Activated CD8-positive, alpha-beta memory T cell treated with anti-CD3 and anti-CD28 coated beads, Interleukin-2, amount 50 U/mL, for 4 hours (primary cell): ENCODE measurements at places on chromosomes 3 and 15.
A peak's percentile ranks its signal among the peaks of the same experiment; 100 is the strongest.

DNA sequence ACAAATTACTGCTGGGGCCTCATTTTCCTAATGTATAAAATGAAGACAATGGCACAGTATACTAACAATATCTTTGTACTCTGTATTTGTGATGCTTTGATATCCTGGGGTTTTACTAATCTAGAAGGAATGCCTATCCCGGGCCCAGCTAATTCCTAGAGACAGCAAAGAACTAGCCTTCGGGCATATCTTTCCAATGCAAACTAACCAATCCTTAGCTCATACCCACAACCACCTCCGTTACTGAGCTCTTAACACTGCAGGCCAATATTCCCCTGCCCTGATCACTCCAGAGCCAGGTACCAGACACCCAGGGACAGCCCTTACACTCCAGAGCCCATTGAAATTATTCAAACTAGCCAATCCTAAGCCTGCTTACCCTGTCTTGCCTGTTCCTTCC lies 309.0 kb downstream of the ULK4 start:
- DNase-seq, result no peak

GRCh38 chr3:133303430-133303829 lies 96.4 kb upstream of the BFSP2 start:
- DNase-seq, result no peak

DNA sequence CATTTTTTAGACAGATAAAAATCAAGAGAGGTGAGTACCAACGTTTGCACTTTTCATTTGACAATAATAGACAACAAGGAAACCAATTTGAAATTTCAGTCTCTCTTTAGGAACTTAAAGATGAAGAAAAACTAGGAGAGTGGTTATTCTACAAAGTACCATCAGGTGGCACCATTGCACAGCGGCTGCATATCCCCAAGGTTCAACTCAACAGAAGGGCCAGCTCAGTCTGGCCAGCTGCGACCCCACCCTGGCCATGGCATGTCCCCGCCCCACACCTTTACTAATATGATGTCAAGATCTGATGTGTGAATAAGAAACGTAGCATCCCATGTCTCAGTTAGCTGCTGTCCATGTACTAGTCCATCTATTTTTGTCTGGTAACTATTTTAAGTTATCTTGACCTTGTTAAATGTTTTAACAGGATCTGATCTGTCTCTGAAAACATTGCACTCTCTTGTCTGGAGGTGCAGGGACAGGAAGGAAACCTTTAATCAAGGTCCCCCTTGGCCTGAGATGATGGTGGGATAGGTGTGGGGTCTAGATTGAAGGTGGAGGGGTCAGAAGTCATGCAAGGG lies 35.5 kb upstream of the CGNL1 start:
- DNase-seq, result no peak

DNA sequence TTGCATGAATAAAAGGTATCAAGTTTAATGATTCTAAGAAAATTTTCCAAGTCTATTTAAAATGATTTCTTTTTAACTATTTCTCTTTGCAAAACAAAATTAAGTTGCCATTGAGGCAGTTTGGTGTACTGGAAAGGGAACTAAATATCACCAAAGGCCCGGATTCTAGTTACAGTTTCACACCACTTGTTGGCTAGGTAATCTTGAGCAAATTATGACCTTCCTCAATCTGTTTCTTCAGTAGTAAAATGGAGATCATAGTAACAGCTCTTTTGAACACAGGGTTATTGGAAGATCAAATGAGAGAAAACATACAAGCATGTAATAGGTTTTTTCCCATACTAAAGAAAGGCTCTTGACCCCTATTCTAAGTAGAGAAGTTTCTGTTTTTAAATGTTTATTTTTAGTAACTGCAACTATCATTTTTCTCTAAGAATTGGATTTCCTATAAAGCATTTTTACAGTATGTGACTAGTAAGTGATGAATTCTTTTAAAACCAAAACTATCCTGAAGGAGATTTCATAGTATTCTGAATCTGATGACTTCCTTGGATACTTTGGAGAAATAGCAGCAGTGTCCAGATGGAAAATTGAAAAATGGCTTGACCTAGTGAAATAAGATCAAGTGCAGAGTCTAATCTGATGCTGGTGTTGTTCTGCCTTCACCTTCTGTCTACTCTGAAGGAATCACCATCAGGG lies 15.7 kb downstream of the SCAANT1 start:
- no peak for DNase-seq

GRCh38 chr3:149638228-149639092 lies 19.4 kb downstream of the WWTR1 start:
- no peak for DNase-seq

GRCh38 chr3:196842567-196843434 lies 24.9 kb upstream of the SENP5 start:
- DNase-seq, result no peak

DNA sequence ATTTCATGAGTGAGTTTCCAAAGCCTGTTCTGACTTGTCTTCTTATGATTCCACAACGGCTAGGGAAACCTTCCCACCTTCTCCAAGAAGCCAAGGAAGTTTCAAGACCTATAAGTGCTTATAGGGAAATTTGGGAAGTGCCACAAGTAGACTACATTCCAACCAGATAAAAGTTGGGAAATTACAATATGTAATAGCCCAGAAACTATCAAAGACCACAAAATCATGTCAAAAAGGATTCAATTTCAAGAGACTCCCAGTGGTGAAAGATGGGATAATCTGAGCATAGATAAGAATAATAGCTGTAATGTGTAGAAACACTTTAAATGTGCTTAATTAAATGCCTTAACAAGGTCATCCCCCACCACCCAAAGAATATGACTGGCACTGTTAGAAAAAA lies 169.2 kb upstream of the SLC2A2 start:
- DNase-seq, result no peak

- no peak for DNase-seq
These were observed 439 bp downstream of the SSR3 start for GRCh38 chr3:156554515-156554841.

- DNase-seq, result peak; percentile 42
These were observed 12.9 kb downstream of the OPA1 start for GRCh38 chr3:193605876-193606275.

GRCh38 chr3:159418571-159419526 lies 569.8 kb upstream of the IL12A start:
- no peak for DNase-seq

- DNase-seq, result no peak
These were observed 40.1 kb upstream of the EPHB1 start for GRCh38 chr3:134754768-134755559.

- DNase-seq, result no peak
These were observed 8.8 kb upstream of the CYP11A1 start for GRCh38 chr15:74376226-74376625.

DNA sequence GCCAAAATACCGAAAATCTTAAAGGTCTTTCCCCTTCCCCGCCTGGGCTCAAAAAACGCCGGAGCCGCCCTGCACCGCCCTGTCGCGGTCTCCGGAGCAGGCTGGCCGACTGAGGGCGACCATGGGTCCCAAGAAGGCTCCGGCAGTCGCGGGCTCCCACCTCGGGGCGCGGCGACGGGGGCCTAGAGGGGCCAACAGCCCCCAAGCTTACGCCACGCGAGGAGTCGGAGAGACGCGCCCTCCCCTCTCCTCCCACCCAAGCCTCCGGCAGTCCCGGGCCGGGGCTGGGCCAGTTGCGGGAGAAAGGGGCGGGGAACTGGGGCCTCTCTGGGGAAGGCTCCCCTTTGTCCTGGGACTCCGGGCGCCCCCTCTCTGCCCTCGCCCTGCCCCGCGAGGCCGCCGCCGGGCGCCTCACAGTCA lies 69.2 kb downstream of the GOLGA8B start:
- peak; percentile 28 for DNase-seq

DNA sequence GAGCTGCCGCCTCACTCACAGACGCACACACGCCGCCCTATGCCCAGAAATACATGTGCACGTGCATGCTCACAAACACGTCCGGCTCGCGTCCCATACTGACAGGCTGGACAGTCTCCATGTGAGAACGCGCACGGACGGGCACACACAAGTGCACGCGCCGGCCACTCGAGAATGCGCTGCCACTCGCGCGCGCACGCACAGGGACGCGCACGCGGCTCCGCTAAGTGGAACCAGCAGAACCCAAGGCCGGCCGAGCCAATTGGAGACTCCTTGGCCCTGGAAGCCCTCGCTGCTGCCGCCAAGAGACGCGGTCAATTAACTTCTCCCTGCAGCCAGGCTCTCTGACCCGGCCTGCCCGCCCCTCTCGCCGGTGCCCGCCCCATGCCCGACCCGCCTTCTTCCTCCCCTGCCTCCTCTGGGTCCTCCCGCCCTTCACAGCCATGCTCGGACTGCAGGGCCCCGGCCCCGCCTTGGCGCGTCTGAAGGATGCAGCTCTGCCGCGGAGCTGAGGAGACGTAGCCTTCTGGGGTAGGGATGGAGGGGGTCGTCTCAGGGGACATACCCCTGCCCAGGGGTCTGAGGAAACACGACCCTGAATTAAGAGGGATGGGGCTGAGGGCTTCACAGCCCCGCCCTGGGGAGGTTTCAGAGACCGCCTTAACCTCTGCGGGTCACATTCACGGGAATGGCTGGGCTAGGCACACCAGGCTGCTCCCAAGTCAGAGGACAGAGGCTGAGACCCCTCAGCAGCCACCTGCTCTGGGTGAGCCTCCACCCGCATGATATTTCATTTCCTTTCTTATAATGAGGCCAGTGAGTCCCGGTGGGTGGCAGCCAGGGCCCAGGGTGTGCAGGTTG lies 15.0 kb downstream of the PTH1R start:
- DNase-seq, result no peak

DNA sequence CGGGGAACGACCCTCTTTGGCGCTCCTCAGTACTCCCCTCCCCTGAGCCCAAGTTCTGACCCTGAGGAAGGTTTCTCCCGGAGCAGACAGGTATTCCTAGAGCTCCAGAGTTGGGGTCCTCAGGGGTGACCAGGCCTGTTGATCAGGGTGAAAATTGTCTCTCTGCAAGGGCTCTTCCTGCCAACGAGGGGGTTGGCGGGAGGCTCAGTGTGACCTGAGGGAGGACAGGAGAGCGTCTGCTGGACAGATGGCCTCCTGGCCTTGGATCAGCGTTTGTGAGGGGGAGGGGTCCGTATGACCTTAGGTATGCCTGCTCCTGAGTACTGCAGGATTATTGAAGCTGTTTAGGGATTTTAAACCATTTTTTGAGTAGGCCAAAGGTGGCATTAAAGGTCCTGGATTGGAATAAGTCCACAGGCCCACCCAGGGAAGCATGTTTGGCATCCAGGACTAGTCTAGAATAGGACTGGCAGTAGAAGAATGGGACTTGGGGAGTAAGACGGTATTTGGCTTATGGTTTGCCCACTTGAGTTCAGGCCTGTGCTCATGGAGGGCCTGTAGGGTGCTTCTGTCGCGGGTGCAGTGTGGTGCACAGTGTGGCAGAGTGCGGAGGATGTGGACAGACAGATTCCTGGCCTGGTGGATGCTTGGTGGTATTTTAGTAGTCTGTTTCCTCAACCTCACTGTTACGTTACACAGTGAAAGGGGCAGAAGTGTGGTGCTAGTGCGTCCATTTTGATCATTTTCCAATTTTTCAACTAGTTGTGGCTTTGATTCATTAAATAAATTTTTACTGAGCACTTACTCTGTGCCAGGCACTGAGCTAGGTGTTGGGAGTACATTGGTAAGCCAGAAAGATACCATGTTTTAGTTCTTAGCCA lies 959 bp downstream of the ZNF592 start:
- peak; percentile 34 for DNase-seq

DNA sequence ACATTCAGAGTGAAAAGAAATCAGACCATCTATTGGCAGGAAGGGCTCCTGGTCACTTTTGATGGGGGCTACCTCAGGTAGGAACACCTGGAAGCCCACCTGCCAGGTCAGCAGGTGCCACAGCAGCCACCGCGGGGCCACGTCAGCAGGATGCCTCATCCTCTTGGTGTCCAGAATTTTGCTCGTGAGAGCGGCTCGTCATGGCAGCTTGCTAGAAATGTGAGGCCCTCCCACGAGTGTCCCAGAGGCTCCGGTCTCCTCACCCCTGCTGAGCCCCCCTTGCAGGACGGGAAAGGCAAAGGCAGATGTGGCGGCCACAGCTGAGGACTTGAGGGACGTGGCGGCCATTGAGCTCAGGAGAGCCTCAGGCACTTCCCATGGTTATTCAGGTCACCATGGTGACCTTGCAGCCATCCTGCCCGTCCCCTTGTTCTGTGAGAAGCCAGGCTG lies 129.4 kb downstream of the LRRK1 start:
- no peak for DNase-seq

- no peak for DNase-seq
These were observed 1090.9 kb downstream of the ROBO2 start for GRCh38 chr3:78130741-78131290.

GRCh38 chr3:146577662-146578061 lies 27.5 kb downstream of the PLSCR5 start:
- DNase-seq, result peak; percentile 24

GRCh38 chr3:106281221-106281620 lies 412.4 kb upstream of the CBLB start:
- DNase-seq, result no peak

DNA sequence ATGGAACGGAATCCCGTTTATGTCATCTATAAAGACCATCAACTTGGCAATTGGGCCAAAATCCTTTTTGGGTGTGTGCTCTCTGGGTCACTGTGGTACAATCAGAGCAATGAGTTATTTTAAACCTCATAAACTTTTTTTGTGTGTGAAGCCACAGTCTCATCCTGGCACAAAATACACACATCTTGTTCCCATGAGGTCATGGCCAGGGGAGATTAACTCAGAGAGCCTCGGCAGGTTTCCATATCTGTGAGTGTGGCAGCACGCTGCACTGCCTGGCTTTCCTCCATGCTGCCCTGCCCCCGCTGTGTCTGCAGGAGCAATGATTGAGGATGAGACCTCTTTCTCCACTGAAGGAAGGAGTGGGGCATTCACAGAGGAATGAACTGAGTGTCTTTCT lies 54.0 kb upstream of the DLG1 start:
- DNase-seq, result no peak

- DNase-seq, result no peak
These were observed 69.0 kb downstream of the SLC12A8 start for GRCh38 chr3:125143538-125143937.

DNA sequence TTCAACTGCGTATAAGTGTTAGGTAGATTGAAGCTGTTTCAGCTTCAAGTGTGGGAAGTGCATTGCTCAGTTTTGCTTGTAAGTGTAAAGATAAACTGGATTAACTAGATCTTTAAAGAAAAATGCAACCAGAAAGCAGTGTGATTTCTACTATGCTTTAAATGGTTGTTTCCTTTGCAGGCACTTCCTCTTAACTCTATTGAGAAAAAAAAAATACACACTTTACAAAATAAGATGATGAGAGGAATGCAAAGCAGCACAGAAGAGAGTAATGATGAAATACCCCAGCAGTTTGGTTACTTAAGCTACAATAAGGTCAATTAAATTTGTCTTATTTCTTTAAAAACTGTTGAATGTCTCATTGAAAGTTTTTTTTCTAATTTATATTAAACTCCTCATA lies 40.8 kb downstream of the DPH6 start:
- DNase-seq, result no peak

GRCh38 chr3:15794303-15794771 lies 3.4 kb downstream of the ANKRD28 start:
- DNase-seq, result no peak

DNA sequence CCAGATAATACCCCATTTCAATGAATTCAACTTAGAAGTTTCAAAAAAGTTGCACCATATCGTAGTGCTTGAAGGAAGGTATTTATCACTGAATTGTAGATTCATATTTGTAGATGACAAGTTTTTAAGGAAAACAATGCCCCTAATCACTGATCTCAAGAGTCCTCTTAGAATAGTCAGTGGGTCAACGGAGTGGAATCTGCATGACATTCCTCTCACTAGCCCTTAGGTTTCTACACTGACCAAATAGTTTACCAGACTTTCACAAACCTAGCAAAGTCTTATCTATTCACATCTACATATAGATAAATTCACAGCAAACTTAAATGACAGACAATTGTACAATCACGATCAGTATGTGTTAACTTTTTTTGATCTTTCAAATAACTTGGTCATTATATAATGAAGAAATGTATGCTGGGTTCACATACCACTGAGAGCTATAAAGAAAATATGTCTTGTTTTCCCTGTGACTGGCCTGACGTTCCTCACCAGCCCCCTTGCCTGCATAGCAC lies 35.7 kb upstream of the PHLDB2 start:
- no peak for DNase-seq
